Renal pelvis (tissue), 12 donors: ENCODE measurements at places on chromosomes 1 and 21. TPM values are rescaled to one million over a fixed set of nuclear protein-coding genes. Genes with fewer than 3 reads are reported as not detected.

BRDT gene
- polyA plus RNA-seq = not detected

DNA sequence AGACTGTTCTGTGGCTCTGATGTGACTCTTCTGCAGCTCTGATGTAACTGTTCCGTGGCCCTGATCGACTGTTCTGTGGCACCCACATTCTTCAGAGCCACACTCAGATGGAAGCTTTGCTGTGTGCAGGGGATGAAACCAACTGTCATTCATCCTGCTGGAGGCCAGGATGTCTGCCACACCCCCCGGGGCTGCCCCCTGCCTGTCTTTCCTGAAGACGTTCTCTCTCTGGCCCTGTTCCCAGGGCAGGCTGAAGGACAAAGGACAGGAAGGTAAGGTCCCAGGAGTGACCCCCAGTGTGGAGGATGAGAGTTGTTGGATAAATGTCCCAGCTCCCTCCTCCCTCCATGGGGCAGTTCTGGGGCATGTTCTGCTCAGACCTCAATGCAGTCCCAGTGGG, 29.4 kb upstream of the UMODL1 start:
- no peak for DNase-seq

DPH2 gene
- polyA plus RNA-seq = 23.2 TPM

GRCh38 chr1:33608825-33609400, 136.5 kb downstream of the ZSCAN20 start:
- DNase-seq = no peak

GRCh38 chr1:110420874-110421793, 13.6 kb upstream of the LAMTOR5 start:
- no peak for DNase-seq

- no peak for DNase-seq
These were observed 92.0 kb upstream of the KIF26B start for GRCh38 chr1:245062741-245063305.

DYRK3 gene
- polyA plus RNA-seq = 9.0 TPM

GRCh38 chr1:64581135-64581842, 111.4 kb downstream of the CACHD1 start:
- no peak for DNase-seq

CD84 gene
- 1.0 TPM for polyA plus RNA-seq

DNA sequence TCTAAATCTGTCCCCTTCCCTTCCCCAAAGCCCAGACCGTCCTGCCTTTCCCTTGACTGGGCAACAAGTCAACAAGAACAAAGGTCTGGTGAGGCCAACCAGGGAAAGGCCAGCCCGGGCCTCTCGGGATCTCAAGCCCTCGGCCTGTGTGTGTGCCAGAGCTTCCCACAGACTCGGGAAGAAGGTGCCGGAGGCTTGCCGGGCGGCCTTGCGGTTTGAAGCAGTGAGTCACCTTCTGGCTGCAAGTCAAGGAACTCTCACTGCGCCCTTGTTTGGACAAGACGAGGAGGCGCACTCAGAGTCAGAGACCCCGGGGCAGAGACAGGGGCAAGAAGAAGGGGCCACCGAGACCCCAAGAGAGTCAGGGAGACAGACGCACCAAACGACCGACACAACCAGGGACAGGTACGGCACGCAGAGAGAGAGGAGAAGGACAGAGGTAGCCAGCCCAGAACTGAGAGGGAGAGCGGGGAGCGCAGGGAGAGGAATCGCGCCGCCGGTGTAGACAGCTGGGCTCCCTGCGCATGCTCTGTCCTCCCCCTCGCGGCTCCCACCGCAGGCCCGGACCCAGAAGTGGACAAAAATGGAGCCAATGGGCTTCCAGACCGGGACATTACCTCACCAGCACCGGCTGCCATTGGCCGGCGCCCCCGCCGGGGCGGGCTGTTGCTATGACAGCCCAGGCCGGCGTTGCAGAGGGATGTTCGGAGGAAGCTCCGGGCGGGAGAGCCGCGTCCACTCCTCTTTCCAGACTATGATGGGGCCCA, 66.6 kb upstream of the LAPTM5 start:
- DNase-seq = peak; percentile 95
